ENCODE measurements at places on chromosomes 2 and 18.

DNA sequence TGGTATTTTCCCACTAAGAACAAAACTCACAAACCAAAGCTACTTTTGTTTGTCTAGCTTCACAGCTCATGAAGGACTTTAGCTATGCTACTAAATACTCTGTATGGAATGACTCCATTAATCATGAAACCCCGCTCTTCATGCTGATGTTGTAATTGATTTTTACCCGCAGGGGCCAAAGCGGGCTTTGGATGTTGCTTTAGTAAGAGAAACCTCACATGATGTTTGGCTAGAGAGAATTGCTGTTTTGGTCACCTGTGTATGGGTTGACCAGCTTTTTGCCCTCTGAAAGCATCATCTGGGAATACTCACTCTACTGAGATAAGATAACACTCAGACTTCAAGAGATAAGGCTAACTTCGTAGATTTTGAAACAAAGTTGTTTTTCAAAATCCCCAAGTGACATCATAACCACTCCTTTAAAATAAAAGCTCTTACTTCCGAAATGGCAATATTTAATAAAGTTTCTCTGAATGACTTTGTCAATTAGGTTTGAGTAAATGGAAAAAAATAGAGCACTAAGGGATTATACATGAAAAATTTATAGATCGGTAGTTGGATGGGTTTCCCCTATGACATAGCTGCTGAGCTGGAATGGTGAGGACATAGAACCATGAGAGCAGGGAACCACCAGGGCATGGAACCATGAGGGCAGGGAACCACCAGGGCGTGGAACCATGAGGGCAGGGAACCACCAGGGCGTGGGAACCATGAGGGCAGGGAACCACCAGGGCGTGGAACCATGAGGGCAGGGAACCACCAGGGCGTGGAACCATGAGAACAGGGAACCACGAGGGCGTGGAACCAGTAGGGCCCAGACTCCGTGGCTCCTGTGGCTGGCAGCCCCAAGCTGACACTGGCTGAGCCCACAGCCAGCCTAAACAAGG lies 31.9 kb downstream of the ACKR3 start:
- DNase-seq: no peak

GRCh38 chr2:25132299-25132635 lies 36.1 kb downstream of the POMC start:
- no peak for DNase-seq

DNA sequence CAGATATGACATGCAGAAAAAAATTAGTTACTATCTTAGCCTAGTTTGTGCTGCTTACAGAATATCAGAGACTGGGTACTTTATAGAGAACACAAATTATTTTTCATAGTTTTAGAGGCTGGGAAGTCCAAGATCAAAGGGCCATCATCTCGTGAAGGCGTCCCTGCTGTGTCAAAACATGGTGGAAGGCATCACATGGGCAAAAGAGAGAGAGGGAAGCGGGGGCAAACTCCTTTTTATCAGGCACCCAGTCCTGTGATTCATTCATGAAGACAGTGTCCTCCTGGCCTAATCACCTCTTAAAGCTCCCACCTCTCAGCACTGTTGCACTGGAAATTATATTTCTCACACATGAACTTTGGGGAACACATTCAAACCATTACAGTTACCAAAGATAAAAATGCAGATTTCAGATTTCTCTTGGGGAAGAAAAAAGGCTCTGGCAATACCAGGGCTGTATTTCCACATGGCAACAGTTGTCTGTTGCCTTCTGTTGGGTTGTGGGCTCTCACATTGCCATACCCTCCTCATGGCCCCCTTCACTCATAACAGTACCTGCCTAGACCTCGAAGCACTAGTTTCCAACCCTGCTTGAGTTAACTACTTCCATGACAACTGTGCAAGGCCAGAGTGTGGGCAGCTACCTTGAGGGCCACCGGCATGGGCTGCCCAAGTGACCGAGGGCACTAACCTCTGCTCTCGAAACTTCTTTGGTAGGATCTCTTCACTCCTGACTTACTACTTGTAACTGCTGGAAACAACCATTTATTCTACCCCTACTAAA lies 2.7 kb upstream of the ACTR3 start:
- no peak for DNase-seq

DNA sequence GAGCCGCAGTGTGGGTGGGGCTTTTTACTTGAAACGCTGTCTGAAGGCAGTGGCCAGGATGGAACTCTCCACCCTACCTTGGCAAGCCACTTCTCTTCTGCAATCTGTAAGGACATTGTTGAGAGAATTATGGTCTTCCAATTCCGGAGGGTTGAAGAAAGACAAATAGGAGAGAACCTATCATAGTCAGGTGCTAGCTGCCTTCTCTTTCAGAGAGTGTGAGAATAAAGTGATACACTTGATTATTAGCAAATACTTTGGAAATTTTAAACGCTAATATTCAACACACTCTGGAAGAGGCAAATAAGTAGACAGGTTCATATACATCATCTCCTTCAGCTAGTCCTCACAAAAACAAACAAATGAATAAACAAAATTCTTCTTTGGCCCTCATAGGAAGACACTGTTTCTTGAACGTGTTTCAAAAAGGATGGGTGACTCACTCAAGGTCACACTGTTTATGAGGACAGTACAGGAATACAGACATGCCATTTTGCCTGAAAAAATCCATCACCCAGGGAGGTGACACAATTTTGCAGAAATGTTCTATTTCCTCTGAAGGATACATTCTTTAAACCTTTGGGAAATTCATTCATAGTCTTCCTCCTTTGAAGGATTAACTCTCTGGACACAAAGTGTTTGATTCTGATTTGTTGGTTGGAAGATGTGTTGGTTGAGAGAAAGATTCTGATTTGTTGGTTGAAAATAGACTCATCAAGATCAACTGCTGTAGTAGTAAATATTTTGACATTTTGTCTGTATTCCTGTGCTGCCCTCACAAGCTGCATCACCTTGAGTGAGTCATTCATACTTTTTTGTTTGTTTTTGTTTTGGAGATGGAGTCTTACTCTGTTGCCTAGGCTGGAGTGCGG lies 2.2 kb upstream of the IL1RN start:
- DNase-seq: no peak

Data from astrocyte of the spinal cord (primary cell).